ENCODE measurements at places on chromosomes 6 and 20.
A peak's percentile ranks its signal among the peaks of the same experiment; 100 is the strongest.

GRCh38 chr6:141946502-141946901, 186.2 kb upstream of the GJE1 start:
- DNase-seq, result no peak

- peak; percentile 54 for DNase-seq
These were observed 104.3 kb downstream of the SLC23A2 start for GRCh38 chr20:4896971-4897497.

DNA sequence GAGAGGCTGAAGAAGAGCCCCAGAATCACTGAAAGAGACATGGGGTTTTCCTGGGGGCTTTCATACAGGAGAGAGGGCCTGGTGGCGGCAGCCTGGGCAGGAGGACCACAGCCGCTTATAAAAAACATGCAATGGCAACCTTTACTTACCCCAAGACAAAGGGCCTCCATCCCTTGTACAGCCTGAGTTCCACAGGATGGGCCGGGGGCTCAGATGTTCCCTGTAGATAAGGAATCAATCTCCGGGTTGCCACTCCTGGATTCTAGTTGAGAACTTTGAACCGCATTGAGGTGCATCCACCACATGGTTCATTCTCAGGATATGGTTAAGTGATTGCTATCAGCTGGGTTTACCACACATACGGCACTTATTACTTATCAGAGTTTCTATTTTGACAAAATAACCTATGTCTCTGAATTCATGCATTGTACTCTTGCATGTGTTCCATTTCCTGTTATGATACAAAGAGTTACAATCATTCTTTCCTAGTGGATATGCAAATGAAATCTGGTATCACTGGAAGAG, 677.6 kb downstream of the KIF16B start:
- DNase-seq, result no peak

DNA sequence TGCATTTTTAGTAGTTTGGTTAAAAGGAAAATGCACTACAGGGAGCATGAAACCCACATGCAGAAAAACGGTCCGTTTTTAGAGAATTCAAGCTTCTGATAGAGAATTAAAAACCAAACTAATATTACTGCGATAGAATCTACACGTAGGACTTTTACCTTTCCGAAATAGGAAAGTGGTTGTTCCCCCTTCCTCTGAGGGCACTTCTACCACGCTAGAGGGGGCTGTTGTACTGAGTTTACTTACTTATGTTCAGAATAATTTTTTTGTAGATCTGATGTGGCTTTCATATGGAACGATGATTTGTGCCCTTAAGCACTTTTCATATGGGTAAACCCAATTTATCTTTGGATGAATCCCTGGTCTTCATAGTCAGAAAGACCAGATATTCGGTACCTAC, 264.3 kb upstream of the PLN start:
- DNase-seq, result no peak

- no peak for DNase-seq
These were observed 154.6 kb downstream of the RFPL4B start for GRCh38 chr6:112501705-112502104.

DNA sequence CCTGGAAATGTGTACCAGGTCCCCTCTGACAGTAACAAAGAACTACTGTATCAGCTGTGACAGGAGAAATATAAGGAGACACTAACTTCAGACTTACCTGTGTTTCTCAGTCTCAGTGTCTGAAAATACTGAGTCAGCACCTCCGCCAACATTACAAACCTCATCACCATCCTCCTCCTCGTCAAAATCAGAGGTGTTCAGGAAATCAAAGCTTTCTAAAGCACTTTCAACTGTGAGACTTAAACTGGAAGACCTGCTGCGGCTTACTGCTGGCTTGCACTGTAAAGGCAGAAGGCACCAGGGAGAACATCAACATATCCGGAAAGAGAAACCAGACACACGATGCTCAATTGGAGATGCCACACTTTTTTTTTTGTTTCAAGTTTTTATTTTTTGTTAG, 40.3 kb upstream of the ARMH2 start:
- no peak for DNase-seq

DNA sequence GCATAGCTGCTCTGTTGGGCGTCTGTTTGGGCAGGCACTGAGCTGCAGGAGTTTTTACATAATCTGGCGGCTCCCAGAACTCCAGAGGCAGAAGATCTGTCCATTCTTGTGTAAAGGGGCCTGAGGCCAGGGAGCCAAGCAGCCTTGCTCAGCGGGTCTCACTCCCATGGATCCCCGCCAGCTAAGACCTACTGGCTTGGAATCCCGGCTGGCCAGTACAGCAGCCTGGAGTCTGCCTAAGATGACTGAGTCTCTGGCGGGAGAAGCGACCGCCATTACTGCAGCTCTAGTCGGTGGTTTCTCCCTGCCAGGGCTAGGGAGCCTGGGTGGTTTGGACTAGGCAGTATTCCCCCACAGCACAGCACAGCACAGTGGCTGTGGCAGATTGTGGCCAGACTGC, 268.4 kb upstream of the SYNCRIP start:
- DNase-seq, result no peak

DNA sequence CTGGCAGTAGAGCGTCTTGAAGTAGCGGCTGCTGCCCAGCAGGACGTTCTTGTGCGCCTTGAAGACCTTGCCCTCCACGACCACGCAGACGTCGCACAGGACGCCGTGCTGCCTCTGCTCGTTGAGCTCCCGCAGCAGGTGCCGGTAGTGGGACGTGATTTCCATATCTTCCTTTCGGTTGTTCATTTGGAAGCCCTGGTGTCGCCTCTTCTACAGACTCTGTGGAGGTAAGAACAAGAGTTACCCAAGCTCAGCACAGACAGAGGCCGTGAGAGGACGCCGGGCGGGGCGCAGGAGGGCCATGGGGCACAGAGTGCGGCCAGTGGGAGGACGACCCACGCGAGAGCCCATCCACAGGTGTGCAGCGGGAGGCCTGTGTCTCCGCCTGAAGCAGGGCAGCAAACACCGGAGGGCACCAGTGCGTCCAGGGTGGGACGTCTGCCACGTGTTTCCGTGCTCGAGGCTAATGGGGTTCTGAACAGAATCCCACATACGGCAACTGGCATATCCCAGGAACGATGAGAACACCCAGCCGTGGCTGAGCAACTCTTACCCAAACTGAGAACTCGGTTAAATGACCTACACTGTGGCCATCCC, 40.4 kb downstream of the ZBTB46 start:
- DNase-seq, result no peak
